ENCODE measurements at places on chromosomes 11 and 22. TPM values are rescaled to one million over a fixed set of nuclear protein-coding genes. Genes with fewer than 3 reads are reported as not detected.

Gene SH3BP1
- total RNA-seq, result 2.7 TPM

Gene OR5P2
- total RNA-seq, result not detected

Gene PAX6
- total RNA-seq, result not detected

Gene NFRKB
- 33.4 TPM for total RNA-seq

Gene SLC22A6
- not detected for total RNA-seq

Gene UBQLN3
- not detected for total RNA-seq

Gene PNPLA5
- not detected for total RNA-seq

Gene LARGE2
- not detected for total RNA-seq

- DNase-seq, result no peak
Measured at GRCh38 chr11:351411-351810, 17.9 kb upstream of the B4GALNT4 start.

DNA sequence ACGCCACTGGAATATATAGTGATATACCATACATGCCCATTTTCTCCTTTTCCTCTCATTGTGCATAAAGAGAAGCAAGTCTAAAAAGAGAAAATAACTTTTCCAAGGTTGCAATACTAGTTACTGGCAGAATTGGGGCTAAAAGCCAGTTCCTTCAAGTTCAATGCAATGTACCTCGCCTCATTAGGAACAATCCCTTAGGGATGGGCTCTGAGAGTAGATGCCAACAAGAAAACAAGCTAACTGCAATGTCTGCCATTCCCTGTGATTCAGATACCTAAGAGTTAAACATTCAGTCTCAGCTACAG, 114.3 kb downstream of the RBFOX2 start:
- DNase-seq, result no peak

DNA sequence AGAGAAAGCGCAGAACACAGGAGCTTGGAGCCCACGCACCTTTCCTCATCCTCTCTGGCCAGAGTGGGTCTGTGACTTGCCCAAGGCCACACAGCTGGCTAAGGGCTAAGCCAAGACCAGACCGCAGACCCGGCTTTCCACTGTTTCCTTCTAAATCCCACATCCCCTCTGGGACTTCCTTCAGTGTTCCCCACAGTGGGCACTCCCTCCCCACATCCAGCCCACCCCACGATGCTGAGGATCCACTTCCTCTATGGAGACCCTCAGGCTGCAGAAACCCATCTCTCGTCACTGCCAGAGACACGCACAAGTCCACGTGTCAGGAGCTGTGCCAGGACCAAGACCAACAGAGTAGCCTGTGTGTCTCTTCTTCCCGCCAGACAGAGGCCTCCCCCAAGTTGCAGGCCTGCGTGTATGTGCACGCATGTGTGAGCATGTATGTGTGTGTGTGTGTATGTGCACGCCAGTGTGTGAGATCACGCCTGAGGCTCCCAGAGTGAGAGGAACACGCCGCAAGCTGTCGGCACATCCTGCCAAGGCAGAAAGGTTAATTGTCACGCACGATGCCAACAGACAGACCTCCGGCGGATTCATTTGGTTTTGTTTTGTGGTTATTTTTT, 21.6 kb downstream of the PDGFB start:
- no peak for DNase-seq

- DNase-seq, result peak; percentile 28
Measured at GRCh38 chr11:126139111-126140091, 72.0 kb downstream of the RPUSD4 start.

DNA sequence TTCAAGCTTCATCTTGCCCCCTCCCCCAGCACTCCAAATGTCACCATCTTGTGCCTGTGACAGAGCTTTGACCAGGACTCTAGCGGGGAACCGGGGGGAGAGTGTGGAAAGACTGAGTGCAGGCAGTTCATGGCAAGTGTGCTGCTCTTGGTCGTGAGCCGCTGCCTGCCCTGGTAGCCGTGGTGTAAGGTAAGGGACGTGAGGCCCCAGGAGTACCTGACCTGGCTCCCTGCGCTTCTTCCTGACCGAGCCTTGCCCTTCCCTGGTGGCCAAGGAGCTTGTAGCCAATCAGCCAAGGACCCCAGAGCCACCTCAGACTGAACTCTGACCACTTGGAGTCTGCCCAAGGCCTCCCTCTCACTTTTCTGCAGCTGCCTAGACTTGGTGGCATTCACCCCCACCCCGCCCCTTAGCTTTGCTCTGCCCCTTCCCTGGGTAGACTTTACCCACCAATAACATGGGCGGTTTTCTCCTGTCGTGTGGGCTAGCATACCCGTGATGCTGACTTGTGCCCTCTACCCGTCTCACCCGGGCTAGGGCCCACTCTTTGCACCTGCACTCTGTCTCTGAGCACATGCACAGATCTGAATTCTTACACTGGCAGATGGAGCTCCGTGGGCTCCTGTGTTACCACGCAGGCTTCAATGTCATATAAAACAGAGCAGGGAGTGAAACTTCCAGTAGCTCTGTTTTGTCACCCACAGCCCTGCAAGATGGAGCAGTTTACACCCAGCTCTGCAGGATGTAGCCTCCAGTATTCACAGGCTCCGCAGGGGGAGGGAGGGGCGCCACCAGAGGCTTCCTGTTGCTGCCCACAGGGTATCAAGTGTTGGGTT, 1.5 kb downstream of the DGKZ start:
- no peak for DNase-seq

GRCh38 chr11:877565-877964, 33.0 kb downstream of the CHID1 start:
- DNase-seq, result peak; percentile 14

DNA sequence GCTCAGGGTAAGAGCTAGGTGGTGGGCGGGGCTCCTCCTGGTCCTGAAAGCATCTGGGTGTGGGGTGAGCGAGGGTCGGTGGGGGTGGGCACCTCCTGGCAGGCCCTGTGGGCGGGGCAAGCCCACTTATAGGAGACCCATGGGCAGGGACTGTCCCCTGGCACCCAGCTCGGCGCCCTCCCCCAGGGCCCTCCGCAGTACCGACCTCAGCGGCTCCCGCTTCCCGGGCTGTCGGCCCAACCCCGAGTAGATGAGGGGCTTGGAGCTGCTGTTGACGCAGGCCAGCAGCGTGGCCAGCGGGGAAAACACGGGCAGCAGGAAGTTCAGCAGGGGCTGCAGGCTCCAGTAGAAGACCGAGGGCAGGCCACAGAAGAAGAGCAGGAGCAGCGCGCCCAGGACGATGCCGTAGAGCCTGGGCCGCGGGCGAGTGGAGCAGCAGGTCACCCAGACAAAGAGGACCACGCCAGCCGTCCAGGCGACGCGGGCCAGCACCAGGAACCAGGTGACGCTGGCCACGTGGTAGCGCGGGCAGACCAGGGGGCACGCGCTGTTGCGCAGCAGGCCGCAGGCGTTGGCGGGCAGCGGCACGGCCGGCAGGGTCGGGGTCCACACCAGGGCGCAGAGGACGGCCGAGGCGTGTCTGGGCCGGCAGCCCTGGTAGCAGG, 663 bp downstream of the MRGPRG start:
- DNase-seq, result no peak

GRCh38 chr11:26191193-26191592, 140.7 kb upstream of the ANO3 start:
- DNase-seq, result no peak

- DNase-seq, result no peak
Measured at GRCh38 chr11:65298131-65298535, 16.5 kb upstream of the CDC42EP2 start.

DNA sequence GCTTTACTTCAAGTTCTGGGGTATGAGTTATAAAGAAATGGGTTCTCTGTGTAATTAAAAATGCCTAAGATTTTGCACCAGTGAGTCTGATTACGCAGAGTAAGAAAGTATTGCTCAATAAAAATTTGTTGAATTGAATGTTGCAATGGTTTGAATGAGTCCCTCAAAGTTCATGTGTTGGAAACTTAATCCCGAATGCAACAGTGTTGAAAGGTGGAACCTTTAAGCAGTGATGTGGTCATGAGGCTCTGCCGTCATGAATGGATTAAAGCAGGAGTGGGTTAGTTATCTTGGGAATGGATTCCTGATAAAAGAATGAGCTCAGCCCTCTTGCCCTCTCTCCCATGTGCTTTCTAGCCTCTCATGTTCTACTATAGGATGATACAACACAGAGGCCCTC, 52.6 kb upstream of the SESN3 start:
- DNase-seq, result no peak

GRCh38 chr22:40323681-40324171, 22.6 kb upstream of the ADSL start:
- DNase-seq, result no peak

DNA sequence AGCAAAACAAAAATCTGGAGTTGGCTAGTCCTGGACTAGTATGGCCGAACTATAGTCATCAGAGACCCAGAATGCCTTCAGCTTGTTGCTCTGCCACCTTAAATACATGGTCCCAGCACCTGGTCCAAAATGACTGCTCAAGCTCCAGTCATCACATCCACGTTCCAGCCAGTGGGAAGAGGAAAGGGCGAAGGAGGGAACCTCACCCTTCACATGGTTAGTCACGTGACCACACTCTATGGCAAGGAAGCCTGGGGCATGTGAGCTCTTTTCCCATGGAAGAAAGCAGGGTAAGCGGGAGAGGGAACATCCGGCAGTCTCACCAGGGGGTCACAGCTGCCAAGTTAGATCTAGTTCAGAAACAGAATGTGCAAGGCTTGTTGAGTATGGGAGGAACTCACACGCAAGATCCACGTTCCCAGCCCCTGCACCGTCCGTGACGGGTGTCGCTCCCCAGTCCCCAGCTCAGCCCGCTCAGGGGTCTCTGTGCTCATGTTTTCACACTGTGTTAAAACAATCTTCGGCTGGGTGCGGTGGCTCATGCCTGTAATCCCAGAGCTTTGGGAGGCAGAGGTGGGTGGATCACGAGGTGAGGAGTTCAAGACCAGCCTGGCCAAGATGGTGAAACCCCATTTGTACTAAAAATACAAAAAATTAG, 1.9 kb upstream of the ANO9 start:
- peak; percentile 41 for DNase-seq

- DNase-seq, result no peak
Measured at GRCh38 chr22:50545522-50546325, at the start of gene KLHDC7B. Gene KLHDC7B (plus strand): TSS chr22:50545899. CDS start chr22:50546244, 345 bp downstream.

GRCh38 chr22:20847318-20847822, 11.2 kb downstream of the PI4KA start:
- DNase-seq, result no peak

DNA sequence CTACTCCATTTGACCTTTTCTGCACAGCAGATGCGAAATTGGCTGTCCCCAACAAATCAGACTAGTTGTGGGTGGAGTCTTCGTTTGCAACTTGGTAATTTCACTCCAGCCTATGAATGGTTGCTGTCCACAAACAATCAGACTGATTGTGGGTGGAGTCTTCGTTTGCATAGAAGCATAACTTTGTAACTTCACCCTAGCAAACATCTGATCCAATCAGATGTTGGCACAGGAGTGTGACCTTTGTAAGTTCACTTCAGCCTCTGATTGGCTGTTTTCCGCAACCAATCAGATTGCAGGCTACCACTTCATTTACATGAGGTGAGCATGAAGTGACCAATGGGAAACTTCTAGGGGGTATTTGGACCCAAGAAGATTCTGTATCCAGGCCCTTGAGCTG, 16.3 kb upstream of the CABP2 start:
- DNase-seq, result no peak

DNA sequence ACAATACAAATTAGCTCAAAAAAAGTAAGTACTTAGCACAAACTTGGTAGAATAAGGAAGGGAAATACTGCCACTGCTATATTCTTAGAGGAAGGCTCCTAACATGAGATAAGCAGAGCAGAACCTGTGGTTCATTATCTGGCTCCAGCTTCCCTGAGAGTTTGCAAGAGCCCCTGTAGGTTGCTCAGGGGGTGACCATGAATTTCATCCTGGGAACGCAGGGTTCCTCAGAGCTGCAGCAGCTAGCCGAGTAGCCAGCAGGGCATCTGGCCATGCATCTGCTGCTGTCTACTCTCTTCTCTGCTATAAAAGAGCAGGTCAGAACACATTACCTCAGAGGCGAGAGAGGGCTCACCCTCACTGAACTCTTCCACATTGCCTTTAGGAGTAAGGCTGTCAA, 67.3 kb downstream of the TRPC6 start:
- no peak for DNase-seq

All from dermis blood vessel endothelial cell (primary cell).